Chondrocyte (in vitro differentiated cells): ENCODE measurements at places on chromosomes 2 and 18. TPM values are rescaled to one million over a fixed set of nuclear protein-coding genes. Genes with fewer than 3 reads are reported as not detected.
A peak's percentile ranks its signal among the peaks of the same experiment; 100 is the strongest.

CD8B2 gene
- not detected in 3 replicates for total RNA-seq

PPP1R1C gene
- total RNA-seq, result 0.52 to 2.9 TPM (median 1.2 TPM) in 3 replicates

LHCGR gene
- not detected in 3 replicates for total RNA-seq

CPLX4 gene
- total RNA-seq, result not detected in 3 replicates

FAM161A gene
- 2.9 to 3.6 TPM (median 3.5 TPM) in 3 replicates for total RNA-seq

LINC00305 gene
- not detected in 3 replicates for total RNA-seq

FAM228A gene
- total RNA-seq, result 0.22 to 0.58 TPM (median 0.31 TPM) in 3 replicates

NGEF gene
- 0.10 to 0.46 TPM in 2 of 3 replicates, not detected in the other for total RNA-seq

ITM2C gene
- 114 to 215 TPM (median 208 TPM) in 3 replicates for total RNA-seq

COL4A3 gene
- total RNA-seq, result 1.2 to 6.8 TPM (median 1.4 TPM) in 3 replicates

AQP12A gene
- not detected in 3 replicates for total RNA-seq

DNA sequence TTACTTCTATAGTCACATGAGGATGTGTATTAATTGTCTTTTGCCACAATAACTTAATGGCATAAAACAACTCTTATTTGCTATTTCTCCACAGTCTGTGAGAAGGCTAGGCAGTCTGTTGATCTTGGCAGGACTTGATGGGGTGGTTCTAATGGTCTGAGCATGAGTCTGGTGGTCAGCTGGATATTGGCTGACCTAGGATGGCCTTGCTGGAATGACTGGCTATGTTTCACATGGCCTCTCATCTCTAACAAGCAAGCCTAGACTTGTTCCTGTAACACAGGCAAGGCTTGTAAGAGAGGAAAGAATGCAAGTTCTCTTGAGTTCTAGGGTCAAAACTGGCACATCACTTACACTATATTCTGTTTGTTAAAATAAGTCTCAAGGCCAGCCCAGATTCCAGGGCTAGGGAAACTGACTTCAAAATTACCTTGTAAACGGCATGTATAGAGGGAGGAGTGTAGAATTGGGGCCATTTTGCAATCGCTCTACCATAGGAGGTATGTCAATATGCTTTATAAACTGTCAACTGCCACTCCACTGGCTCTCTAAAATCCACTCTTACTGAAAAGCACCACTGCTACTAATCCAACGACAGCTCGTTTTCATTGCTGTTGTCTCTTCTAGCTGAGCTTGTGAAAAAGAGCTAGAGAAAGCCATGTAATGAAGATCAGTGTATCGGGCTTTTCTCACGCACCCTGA, 325.0 kb upstream of the PKDCC start:
- no peaks in the 10 kb centered on the region for H3K36me3 ChIP-seq
- H3K27me3 ChIP-seq, result no peaks in the 10 kb centered on the region
- H3K4me3 ChIP-seq, result no peak overlapping the region
- DNase-seq, result no peak

DNA sequence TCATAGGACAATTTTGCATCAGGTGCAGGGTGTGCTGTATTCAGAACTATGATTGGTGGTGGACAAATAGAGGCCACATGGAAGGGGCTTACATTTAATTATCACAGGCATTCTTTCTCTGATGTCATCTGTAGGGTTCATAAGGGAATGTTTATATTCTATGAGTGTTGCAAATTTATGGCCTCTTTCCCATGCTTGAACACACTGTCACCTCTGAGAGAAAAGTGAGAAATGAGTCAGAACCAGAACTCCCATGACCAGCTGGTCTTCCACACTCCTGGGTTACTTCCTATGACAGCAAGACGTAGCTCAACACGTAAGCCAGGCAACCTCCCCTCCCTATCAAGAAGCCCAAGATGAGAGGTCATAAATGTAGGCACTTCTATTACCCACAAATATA, 310.8 kb downstream of the PIEZO2 start:
- H3K4me1 ChIP-seq, result peaks cover 49% of the 10 kb centered on the region
- H3K4me3 ChIP-seq, result no peak overlapping the region
- H3K27me3 ChIP-seq, result no peaks in the 10 kb centered on the region
- no peak for DNase-seq
- H3K27ac ChIP-seq, result no peak overlapping the region

DNA sequence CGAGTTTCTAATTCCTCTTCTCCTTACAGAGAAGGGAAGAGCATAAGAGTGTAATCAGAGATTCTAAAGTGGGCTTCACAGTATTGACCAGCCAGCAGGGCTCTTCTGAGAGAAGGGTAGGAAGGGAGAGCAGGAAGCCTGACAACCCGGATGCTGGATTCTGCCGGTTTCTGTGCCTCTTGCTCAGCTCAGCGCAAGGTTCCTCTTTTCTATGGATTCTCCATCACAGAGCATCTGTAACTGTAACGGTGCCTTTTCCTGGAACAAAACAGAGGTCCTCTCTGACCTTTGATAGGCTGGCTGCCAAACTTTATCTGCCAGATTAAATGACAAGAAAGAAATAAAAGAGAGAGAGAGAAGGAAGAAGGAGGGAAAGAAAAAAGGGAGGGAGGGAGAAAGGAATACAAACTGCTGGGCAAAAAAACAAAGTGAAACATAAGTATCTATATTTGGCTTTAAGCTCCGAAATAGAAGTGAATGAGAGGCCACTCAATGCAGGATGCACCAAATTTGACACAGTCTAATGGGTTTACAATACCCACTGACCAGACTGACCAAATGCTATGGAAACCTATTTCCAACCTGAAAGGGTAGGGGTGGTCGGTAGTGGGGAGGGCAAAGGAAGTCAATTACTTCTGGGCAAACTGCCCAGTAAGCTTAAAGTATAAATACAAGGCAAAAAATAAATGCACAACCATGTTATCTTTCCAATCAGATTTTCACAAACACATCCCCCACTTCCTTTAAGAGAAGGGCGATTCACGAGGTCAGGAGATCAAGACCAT, 59.2 kb downstream of the PIEZO2 start:
- H3K27me3 ChIP-seq, result no peaks in the 10 kb centered on the region
- peak overlapping the region; percentile 67 for H3K27ac ChIP-seq
- DNase-seq, result no peak
- no peaks in the 10 kb centered on the region for H3K36me3 ChIP-seq
- H3K4me3 ChIP-seq, result peak overlapping the region; percentile 11

DNA sequence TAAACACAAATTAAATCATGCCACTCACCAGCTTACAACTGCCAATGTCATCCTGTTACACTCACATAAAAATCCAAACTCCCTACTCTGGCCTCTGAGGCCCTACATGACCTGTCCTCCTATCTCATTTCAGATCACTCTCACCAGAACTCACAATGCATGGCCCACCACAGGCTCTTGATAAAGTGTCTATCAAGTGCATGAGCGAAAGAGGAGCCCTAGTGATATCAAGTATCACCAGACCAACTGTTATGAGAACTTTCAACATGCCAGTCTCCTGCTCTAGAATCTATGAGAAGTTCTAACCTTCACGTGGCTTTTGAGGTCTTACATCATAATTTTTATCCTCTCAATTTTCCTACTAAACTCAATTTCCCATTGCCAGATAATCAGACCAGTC, 76.4 kb upstream of the CD226 start:
- H3K27me3 ChIP-seq, result no peaks in the 10 kb centered on the region
- peaks cover 17% of the 10 kb centered on the region for H3K36me3 ChIP-seq
- H3K27ac ChIP-seq, result no peak overlapping the region
- DNase-seq, result no peak

- DNase-seq, result no peak
- H3K27ac ChIP-seq, result no peak overlapping the region
- H3K4me1 ChIP-seq, result peaks cover 28% of the 10 kb centered on the region
- H3K4me3 ChIP-seq, result no peak overlapping the region
Observed at GRCh38 chr2:201470821-201471731, 19.5 kb downstream of the STRADB start.

- H3K27ac ChIP-seq, result peak overlapping the region; percentile 59
- no peak for DNase-seq
- H3K4me3 ChIP-seq, result no peak overlapping the region
- H3K4me1 ChIP-seq, result peaks cover 34% of the 10 kb centered on the region
Observed at GRCh38 chr2:203626952-203627681, 79.3 kb upstream of the CD28 start.

DNA sequence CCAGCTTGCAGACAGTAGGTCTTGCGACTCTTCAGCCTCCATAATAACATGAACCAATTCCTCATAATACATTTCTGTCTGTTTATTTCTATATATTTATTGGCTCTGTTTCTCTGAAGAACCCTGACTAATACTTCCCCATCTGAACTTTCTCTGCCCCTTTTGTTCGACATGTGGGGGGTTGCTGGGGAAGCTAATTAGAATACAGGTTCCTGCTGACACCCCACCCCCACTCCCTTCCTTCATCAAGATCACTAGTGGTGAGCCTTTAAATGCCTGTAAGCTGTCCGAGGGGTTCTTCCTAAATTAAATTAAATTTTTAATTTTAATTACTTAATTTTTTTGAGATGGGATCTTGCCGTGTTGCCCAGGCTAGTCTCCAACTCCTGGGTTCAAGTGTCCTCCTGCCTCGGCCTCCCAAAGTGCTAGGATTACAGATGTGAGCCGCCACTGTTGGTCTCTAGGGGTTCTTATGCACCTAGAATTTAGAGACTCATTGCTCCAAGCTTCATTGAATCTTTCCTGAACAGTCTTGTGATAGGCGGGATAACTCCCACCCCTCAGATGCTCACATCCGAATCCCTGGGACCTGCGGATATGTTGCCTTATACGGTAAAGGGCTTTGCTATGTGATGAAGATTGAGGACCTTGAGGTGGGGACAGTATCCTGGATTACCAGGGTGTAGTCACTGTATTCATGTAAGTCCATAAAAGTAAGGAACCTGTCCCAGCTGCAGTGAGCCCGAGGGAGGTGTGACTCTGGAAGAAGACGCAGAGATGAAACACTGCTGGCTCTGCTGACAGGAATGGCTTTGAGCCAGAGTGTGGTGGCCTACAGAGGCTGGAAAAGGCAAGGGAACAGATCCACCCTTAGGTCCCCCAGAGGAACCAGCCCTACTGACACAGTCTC, 26.2 kb downstream of the HPCAL1 start:
- H3K27ac ChIP-seq, result peak overlapping the region; percentile 86
- H3K4me3 ChIP-seq, result no peak overlapping the region
- no peak for DNase-seq
- no peaks in the 10 kb centered on the region for H3K27me3 ChIP-seq
- H3K4me1 ChIP-seq, result peaks cover 64% of the 10 kb centered on the region
- H3K36me3 ChIP-seq, result no peaks in the 10 kb centered on the region

- no peak for DNase-seq
- H3K36me3 ChIP-seq, result peaks cover 7% of the 10 kb centered on the region
- H3K27me3 ChIP-seq, result no peaks in the 10 kb centered on the region
- no peak overlapping the region for H3K4me3 ChIP-seq
- H3K27ac ChIP-seq, result no peak overlapping the region
Observed at GRCh38 chr2:15166878-15167277, 394.3 kb downstream of the NBAS start.

DNA sequence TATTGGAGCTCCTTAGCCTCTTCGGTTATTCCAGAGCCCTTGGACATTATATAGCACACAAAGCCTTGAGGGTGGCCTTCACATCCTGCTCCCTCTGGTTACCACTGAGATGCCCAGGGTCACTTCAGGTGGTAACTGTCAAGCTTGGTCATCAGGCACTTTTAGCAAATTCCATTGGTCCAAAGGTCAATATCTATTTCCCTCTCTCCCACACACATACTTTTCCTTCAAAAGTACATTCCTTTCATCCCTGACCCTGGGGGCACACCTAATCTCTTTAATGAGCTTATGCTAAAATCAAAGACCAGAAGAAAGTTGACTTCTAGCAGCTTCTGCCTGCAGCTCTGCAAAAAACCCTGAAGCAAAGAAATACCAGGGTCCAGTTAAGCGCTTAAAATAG, 172.0 kb upstream of the NRP2 start:
- H3K27ac ChIP-seq, result no peak overlapping the region
- H3K4me1 ChIP-seq, result peaks cover 33% of the 10 kb centered on the region
- no peaks in the 10 kb centered on the region for H3K27me3 ChIP-seq
- H3K36me3 ChIP-seq, result peaks cover 4% of the 10 kb centered on the region

- DNase-seq, result no peak
- H3K4me3 ChIP-seq, result no peak overlapping the region
- no peak overlapping the region for H3K27ac ChIP-seq
- peaks cover 3% of the 10 kb centered on the region for H3K4me1 ChIP-seq
- peaks cover 2% of the 10 kb centered on the region for H3K27me3 ChIP-seq
- no peaks in the 10 kb centered on the region for H3K36me3 ChIP-seq
Observed at GRCh38 chr2:195414537-195415100, 242.4 kb upstream of the SLC39A10 start.

GRCh38 chr2:232973796-232974195, 39.3 kb downstream of the NGEF start:
- no peaks in the 10 kb centered on the region for H3K4me1 ChIP-seq
- no peak overlapping the region for H3K4me3 ChIP-seq
- no peak overlapping the region for H3K27ac ChIP-seq
- peaks cover 5% of the 10 kb centered on the region for H3K27me3 ChIP-seq
- DNase-seq, result peak; percentile 32

- H3K4me1 ChIP-seq, result peaks cover 29% of the 10 kb centered on the region
- peaks cover 5% of the 10 kb centered on the region for H3K27me3 ChIP-seq
- DNase-seq, result no peak
- H3K27ac ChIP-seq, result peak overlapping the region; percentile 99
Observed at GRCh38 chr2:15560140-15560987, 770 bp downstream of the NBAS start.

GRCh38 chr2:200877443-200877842, 11.4 kb downstream of the PPIL3 start:
- H3K4me3 ChIP-seq, result no peak overlapping the region
- no peaks in the 10 kb centered on the region for H3K27me3 ChIP-seq
- no peak for DNase-seq
- H3K4me1 ChIP-seq, result no peaks in the 10 kb centered on the region
- H3K27ac ChIP-seq, result no peak overlapping the region
- H3K36me3 ChIP-seq, result peaks cover 18% of the 10 kb centered on the region

- no peaks in the 10 kb centered on the region for H3K36me3 ChIP-seq
- H3K27ac ChIP-seq, result no peak overlapping the region
- peaks cover 5% of the 10 kb centered on the region for H3K4me1 ChIP-seq
- no peaks in the 10 kb centered on the region for H3K27me3 ChIP-seq
- H3K4me3 ChIP-seq, result no peak overlapping the region
Observed at GRCh38 chr18:43060020-43060419, 55.5 kb downstream of the RIT2 start.

DNA sequence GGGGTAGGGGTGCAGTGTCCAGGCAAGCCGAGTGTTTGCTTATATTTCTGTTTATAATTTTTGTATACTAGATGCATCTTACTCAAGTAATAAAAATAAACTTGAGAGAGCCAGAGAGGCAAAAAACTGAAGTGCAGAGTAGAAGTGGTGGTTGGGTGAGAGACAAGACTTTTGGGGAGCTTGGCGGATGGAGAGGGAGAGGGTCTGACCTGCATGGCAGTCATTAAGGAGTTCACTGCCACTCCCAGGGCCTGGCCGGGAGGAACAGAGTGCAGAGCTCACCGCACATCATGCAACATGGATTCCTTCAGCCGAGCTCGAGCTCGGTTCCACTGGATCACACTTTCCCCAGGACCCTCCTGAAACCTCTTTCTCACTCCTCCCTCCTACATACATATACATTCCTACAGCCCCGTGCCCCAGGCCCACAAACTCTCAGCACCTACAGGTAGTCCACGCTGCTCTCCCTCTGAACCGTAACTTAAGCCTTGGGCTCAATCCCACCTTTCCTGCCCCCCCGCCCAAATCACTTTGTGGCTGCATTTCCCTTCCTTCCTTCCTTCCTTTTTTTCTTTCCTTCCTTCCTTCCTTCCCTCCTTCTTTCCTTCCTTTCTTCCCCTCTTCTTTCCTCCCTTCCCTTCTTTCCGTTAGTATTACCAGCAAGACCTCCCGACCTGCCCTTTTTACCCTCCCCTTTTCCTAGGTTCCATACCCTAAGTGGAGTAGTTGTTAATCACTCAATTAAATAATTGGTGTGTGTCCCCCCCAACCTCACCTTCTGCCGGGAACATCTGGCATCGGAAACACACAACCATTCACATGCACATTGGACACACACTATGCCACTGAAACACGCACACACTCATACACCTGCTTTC, 37.1 kb upstream of the ATP6V1B1 start:
- H3K27me3 ChIP-seq, result peaks cover 52% of the 10 kb centered on the region
- H3K4me1 ChIP-seq, result peaks cover 12% of the 10 kb centered on the region
- H3K36me3 ChIP-seq, result no peaks in the 10 kb centered on the region
- no peak overlapping the region for H3K27ac ChIP-seq
